NCI-H69 (cell line): ENCODE measurements at places on chromosomes 6 and 20.

- peak; percentile 89 for DNase-seq
Observed at GRCh38 chr6:44010411-44011349, 116.6 kb downstream of the MRPL14 start.

- DNase-seq = no peak
Observed at GRCh38 chr6:152164957-152165356, 357.5 kb downstream of the ESR1 start.

DNA sequence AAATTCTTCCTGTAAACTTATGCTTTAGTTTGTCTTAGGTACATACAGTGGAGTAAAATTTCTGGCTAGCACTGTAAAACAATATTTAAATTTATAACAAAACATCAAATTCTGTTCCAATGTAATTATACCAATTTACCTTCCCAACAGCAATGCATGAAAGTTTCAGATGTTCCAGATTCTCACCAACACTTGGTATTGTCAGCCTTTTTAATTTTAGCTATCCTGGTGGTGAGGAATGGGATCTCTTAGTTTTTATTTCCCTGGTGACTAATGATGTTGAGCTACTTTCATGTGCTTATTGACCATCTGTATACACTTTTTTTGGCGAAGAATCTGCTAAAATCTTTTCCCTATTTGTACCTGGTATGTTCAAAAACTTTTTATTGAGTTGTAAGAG is 76.1 kb upstream of the PHACTR1 start:
- no peak for DNase-seq

DNA sequence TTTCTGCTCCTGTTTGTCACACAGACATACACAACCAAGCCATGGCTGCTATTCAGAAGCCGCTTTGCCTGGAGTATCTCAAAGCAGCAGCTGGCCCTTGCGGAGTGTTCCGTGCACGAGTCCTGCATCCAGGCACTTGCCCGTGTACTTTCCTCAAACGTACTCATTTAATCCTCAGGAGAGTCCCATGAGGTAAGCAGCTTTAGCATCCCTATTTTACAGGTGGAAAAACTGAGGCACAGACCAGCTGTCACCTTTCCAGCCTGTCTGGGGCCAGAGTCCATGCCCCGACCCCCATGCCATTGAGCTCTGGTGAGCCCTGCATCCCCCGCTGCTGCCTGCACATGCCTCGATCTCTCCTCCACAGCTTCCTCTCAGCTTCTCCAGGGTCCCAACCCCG is 130.0 kb downstream of the ERMARD start:
- DNase-seq = no peak

GRCh38 chr6:68196645-68197044 is 438.4 kb upstream of the ADGRB3 start:
- peak; percentile 19 for DNase-seq

- no peak for DNase-seq
Observed at GRCh38 chr6:111601886-111602285, 3.8 kb downstream of the TRAF3IP2 start.
